Activated CD8-positive, alpha-beta memory T cell treated with anti-CD3 and anti-CD28 coated beads for 48 hours (primary cell): ENCODE measurements at places on chromosomes 3 and 15.

GRCh38 chr3:113551820-113552219, 19.5 kb downstream of the SIDT1 start:
- no peak for DNase-seq

- no peak for DNase-seq
These were observed 128.8 kb upstream of the OSTN start for GRCh38 chr3:191070201-191070600.

DNA sequence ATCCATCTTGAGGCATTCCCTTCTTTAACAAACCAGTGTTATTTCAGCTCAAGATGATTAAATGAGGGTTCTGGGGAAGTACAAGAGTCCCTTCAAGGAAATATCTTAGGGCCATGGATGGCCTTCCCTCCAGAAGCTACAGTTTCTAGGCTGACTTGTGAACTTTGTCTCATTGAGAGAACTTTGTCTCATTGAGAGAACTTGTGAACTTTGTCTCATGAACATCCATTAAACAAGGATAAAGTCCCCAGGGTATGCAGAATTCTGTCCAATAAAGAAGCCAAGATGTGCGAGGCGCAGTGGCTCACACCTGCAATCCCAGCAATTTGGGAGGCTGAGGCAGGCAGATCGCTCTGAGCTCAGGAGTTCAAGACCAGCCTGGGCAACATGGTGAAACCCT, 341.5 kb downstream of the THSD4 start:
- no peak for DNase-seq

DNA sequence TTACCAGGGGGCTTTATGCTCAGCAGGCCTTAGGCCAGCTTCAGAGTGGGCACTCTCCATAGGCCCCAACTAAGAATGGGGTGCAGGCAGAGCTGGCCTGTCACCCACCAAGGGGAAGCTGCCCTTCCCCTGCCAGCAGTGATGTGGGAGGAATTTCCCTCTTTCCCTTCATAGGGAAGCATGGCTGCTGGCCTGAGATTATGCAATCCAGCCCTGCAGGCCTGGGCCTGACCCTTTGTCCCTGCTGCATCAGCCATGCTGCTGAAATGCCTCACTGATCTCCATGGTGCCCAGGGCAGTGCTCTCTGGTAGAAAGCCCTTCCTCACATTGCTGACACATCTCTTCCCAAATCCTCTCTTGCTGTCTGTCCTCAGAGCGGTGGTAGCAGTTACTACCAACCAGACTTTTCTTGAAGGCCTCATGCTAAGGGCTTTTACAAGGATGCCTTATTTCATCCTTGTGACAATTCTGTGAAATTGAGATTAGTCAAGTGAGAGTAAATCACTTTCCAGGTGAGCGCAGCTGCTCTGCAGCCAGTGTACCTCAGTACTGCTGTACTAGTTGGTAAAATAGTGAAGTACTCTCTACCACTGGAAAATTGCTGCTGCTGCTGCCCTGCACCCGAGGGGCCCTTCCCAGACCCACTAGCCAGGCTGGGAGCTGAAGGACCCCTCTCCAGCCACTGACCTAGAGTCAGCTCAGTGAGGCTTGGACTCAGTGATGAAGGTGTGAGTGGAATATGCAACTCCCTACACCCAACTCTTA, 33.8 kb downstream of the MRAS start:
- DNase-seq, result no peak

- no peak for DNase-seq
These were observed 14.2 kb downstream of the DNAH1 start for GRCh38 chr3:52330194-52330805.

GRCh38 chr3:106332884-106333283, 464.1 kb upstream of the CBLB start:
- DNase-seq, result no peak

GRCh38 chr3:77967621-77968020, 927.7 kb downstream of the ROBO2 start:
- DNase-seq, result no peak
